Stimulated activated CD8-positive, alpha-beta memory T cell treated with anti-CD3 and anti-CD28 coated beads, Interleukin-2, amount 100 ng/mL, for 1 hour (primary cell): ENCODE measurements at places on chromosomes 3 and 15.

DNA sequence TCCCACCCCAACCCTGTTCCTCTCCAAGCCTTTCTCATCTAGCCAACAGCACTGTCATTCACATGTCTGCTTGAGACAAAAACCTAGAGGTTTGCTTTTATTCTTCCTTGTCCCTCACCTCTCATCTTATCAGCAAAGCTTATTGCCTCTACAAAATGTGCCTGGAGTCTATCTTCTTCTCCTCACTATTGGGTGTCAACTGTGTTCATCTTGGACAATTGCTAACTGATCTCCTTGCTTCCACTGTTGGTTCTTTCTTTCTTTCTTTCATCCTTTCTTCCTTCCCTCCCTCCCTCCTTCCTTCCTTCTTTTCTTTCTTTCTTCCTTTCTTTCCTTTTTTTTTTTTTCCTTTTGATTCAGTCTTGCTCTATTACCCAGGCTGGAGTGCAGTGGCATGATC, 48.2 kb downstream of the FOXL2 start:
- no peak for DNase-seq

GRCh38 chr3:38588371-38588971, 61.0 kb downstream of the SCN5A start:
- no peak for DNase-seq

GRCh38 chr3:182592747-182593146, 200.6 kb upstream of the ATP11B start:
- DNase-seq = no peak

GRCh38 chr3:166829896-166830295, 550.2 kb downstream of the ZBBX start:
- no peak for DNase-seq

DNA sequence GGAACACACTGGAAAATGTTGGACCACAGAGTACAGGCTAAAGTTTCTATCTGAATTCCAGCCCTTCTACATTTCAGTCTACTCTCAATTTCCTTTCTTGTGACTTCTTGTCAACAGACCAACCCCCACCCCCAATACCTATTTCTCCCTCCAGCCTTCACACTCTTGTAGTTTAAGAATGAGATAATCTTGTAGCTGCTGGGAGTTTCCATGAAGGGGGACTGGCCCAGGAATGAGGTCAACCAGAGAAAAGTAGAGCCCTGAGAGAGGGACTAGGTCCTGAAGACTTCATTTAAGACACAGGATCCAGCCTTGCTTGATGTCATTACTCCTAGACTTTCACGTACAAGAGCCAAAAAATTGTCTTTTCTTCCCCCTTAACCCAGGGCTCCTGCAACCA, 29.5 kb upstream of the FAM107A start:
- no peak for DNase-seq

GRCh38 chr3:27165321-27165721, 203.9 kb downstream of the NEK10 start:
- no peak for DNase-seq

- no peak for DNase-seq
These were observed 438.6 kb downstream of the WDR72 start for GRCh38 chr15:53320816-53321215.

GRCh38 chr15:38626443-38627050, 61.9 kb upstream of the RASGRP1 start:
- no peak for DNase-seq
